RPMI7951 (cell line): ENCODE measurements at places on chromosomes 3 and 15. TPM values are rescaled to one million over a fixed set of nuclear protein-coding genes. Genes with fewer than 3 reads are reported as not detected.

Gene EIF4E3
- 1.6 and 1.7 TPM in 2 replicates for total RNA-seq

Gene STAB1
- total RNA-seq = under 0.01 TPM in 2 replicates

Gene LCTL
- total RNA-seq = 2.2 and 2.8 TPM in 2 replicates

Gene ATP10A
- total RNA-seq = not detected in 2 replicates

Gene TXNRD3
- total RNA-seq = 6.0 and 7.8 TPM in 2 replicates

Gene PLA2G4F
- not detected in 2 replicates for total RNA-seq
